Stimulated activated CD8-positive, alpha-beta memory T cell treated with anti-CD3 and anti-CD28 coated beads, Interleukin-2, amount 100 ng/mL, for 1 hour (primary cell): ENCODE measurements at places on chromosomes 6 and 20.

DNA sequence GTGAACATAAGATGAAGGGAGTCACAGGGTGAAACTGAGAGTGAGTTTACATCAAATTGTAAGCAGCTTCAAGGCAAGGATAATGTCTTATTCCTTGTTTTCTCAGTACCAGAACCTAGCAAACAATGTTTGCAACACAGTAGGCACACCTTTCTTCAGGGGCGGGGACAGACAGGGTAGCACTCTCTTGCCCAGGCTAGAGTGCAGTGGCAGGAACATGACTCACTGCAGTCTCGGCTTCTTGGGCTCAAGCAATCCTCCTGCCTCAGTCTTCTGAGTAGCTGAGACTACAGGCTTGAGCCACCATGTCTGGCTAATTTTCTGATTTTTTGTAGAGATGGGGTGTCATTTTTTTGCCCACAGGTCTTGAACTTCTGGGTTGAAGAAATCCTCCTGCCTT lies 299.8 kb downstream of the CD83 start:
- no peak for DNase-seq

GRCh38 chr6:71486461-71486860 lies 197.8 kb downstream of the OGFRL1 start:
- DNase-seq = no peak

GRCh38 chr20:11080010-11080409 lies 406.2 kb upstream of the JAG1 start:
- DNase-seq = no peak

DNA sequence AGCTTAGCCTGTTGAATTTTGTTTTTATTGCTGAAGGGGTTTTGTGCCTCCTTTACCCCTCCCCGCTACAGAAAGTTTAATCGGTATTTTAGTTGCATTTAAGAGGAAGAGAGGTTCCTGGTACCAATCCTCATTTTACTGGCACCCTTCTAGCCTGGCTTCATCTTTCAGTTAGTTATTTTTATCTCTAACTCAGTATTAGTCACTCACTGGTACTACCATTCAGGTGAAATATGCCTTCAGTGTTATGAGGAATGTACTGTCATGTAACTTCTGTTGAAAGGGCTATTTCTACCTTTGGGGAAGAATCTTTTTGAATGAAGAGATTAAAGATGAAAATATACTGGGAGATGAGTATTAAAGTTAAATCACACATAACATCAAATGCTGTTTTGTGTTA lies 211.8 kb downstream of the CDKAL1 start:
- no peak for DNase-seq

DNA sequence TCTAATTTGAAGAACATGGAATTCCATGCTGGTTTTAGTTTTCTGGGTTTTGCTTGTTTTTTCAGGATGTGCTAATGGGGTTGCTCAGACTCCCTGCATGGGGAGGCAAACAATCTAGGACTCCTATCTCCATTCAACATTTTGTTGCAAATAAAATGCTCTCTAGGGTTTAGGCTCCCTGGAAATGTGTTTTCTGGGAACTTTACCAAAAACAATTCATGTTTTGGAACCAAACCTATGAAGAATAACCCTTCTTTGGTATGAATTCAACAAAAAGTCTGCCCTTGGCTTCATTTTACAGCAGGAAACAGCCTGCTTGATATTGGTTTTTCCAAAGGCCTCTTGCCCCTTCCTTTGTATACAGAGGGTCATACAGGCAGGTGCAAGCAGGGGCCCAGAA lies 217.7 kb downstream of the FOXA2 start:
- no peak for DNase-seq

- no peak for DNase-seq
These were observed 384.3 kb downstream of the CDC5L start for GRCh38 chr6:44771647-44772415.

- no peak for DNase-seq
These were observed 113.4 kb downstream of the PSMB1 start for GRCh38 chr6:170439366-170440361.

- DNase-seq = no peak
These were observed 30.4 kb downstream of the SRSF3 start for GRCh38 chr6:36624461-36625157.

DNA sequence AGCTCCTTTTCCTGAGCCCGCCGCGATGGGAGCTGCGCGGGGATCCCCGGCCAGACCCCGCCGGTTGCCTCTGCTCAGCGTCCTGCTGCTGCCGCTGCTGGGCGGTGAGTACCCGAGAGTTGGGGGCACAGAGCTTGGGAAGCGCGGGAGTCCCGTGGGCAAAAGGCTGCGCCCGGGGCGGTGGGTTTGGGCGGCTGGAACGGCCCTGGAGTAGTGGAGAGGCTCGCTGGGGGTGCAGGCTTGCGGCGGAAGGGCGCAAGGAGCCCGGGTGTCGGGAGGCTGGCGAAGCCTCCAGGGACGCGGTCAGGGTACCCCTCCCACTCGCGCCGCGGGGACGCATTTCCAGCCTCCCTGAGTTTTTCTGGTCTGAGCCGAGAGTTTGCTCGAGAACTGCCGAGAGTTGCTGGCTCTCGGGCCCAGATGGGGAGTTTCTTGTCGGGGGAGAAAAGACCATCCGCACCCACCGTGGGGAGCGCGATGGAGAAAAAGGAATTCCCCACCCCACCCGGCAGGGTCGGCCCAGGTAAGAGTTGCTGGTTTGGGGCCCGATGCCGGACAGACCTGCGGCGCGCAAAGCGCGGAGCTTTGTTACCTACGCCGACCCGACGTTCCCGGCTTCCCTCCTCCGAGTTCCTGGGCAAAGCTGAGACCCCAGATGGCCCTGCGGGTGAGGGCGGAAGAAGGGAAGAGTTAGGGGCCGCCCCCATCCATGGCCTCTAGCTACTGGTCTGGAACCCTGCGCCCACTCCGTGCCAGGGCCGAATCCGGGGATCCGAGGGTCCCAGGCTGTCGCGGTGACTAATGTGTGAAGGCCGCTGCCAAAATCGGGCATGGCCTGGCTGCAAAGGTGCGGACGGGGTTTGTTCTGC lies 584 bp downstream of the PTK7 start:
- no peak for DNase-seq

DNA sequence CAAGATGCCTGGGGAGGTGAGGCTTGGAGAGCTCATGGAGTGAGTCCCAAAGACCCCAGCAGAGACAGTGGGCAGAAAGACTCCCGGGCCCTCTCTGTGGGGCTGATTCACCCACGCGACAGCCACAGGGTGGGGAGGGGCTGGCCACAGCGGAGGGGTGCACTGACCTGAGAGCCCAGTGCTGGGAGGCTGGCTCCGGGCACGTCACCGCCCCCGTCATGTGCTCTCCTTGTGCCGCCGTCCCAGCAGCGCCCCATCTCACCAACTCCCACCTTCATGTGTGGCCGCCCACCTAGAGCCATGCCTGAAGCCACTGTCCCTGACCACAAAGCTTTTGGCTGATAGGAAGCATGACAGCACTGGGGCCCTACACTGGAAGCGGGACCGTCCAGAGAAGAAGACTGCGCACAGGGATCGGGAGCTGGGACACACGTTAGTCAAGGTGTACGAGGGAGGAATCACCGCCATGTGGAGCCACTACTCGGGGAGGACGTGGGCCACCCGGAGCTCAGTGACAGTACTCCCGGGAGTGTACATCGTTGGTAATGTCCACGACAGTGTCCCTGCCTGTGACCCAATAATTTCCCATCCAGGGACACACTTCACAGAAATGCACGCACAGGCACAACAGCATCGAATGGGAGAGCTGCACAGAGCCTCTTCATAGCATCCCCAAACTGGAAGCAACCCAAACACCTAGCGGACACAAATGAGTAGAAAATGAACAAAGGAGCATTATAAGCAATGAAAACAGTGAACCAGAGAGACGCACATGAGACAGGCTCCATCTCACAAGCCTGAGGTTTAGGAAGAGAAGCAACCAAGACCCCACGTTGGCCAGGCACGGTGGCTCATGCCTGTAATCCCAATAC lies 28.4 kb upstream of the FOXC1 start:
- DNase-seq = no peak

DNA sequence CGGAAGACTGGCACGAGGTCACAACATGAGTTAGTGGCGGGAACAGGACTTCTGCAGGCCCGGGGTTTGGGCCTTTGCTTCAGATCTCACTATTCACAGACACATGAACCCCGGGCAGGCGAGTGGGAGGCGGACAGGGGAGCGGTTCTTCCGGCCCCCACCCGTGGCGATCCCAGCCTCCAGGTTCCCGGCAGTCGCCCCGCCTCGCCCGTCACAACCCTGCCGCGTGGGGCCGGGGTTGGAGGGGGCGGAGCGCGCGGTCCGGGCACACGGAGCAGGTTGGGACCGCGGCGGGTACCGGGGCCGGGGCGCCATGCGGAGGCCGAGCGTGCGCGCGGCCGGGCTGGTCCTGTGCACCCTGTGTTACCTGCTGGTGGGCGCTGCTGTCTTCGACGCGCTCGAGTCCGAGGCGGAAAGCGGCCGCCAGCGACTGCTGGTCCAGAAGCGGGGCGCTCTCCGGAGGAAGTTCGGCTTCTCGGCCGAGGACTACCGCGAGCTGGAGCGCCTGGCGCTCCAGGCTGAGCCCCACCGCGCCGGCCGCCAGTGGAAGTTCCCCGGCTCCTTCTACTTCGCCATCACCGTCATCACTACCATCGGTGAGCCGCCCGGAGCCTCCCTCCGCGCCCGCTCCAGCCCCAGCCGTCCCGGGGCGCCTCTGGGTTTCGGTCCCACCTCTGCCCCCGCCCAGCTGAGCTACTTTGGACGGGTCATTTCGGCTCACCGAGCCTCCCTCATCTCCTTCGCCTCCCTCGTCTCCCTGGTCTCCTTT lies at the start of gene KCNK15:
Gene KCNK15 (plus strand): TSS at position 268 of the 769 bp plus-strand sequence. CDS start 46 bp downstream, at position 314.
- DNase-seq = no peak

DNA sequence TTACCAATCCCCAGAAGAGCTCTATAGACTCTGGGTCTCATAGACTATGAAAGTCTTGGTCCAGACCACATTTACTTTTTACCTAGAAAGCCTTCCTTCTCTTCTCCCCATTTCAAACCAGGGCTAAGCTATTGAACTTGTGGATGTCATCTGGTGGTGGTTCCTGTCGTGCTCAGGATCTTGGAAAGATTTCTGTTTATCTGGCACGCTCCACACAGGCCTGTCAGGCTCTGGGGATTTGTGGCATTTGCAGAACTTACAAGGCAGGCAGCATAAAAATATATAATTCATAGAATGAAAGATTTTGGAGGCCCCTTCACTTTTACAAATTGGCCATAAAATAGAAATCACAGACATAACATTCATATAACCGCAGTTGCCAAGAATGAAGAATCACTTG lies 188.1 kb downstream of the UST start:
- DNase-seq = no peak

DNA sequence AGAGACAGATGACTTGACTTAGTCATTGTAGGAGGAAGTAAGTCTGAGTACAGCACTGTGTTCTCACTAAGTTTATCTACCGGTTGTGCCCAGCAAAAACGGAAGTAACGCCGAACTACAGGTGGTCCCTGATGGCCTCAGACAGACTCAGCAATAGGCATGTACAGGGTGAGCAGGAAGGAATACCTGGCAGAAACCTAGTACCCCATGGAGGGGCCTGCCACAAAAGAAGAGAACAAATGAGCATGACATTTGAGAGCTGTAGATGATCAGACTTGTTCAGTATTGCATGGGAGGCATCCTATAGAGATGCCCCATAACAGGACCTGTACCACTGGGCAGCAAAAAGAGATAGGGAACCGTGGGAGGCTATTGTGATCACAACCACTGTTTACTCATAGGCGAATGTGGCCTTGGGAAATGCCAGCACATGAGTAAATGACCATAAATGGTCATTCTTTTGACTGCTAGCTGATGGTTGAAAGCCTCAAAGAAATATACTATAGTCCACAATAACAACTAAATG lies 106.4 kb upstream of the TAB2 start:
- DNase-seq = no peak

DNA sequence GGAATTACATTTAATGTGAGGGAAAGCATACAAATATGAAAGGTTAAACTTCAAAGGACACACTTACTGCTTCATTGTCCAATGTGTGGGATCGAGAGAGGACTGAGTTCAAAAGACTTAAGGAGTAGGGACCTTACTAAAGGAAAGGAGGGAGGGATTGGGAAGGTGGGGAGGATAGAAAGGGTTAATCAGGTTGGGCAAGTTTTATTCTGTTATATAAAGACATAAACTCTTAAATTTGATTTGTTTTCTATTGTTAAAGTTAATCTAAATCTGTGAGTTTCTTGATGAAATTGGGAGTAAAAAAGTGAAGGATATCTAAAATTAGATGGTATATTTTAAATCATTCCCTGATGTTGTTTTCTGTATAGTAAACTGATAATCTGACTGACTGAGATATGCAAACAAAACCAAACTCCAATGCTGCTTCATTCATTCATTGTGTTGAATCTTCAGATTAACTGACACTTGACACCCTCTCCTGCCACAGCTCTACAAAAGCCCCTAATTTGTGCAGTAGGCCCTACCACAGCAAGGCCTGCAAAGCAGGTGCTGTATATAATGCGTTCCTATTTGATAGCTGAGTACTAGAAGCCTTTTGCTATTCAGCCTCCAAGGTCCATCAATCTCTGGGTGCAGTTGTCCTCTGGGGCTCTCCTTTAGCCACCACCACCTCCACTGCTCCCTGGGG lies 1.3 kb upstream of the UBE2J1 start:
- no peak for DNase-seq

DNA sequence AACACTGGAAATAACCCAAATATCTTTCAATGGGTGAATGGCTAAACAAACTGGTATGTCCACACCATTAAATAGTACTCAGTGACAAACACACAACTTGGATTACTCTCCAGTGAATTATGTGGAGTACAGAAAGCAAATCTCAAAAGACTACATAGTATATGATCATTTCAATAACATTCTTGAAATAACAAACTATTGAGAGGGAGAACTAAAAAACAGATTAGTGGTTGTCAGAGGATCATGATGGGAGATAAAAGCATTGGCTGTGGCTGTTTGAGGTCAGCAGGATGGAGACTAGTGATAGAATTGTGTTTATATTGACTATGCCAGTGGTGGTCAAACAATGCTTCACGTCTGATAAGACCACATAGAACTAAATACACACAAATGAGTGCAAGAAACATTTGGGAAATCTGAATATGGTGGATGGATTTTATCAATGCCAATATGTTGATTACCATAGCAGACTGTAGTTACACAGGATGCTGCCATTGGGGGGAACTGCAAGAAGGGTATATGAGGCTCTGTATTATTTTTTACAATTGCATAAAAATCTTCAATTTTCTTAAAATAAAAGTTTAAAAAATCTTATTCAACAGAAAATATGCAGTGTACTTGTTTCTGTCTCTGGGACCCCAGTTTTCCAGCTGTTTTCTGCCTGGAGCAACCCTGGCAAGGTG lies 242.0 kb downstream of the TBXT start:
- DNase-seq = no peak

- no peak for DNase-seq
These were observed 140.2 kb upstream of the PHACTR1 start for GRCh38 chr6:12576389-12576788.

- DNase-seq = no peak
These were observed 65.4 kb downstream of the GPR6 start for GRCh38 chr6:110043366-110043994.

- no peak for DNase-seq
These were observed 27.5 kb upstream of the MARCKS start for GRCh38 chr6:113829696-113830045.

GRCh38 chr6:5531853-5532375 lies 270.6 kb downstream of the FARS2 start:
- no peak for DNase-seq

- DNase-seq = no peak
These were observed 330.9 kb upstream of the CDH4 start for GRCh38 chr20:60921022-60921622.
